GM23248 (cell line): ENCODE measurements at places on chromosomes 3 and 15. TPM values are rescaled to one million over a fixed set of nuclear protein-coding genes. Genes with fewer than 3 reads are reported as not detected.

DNA sequence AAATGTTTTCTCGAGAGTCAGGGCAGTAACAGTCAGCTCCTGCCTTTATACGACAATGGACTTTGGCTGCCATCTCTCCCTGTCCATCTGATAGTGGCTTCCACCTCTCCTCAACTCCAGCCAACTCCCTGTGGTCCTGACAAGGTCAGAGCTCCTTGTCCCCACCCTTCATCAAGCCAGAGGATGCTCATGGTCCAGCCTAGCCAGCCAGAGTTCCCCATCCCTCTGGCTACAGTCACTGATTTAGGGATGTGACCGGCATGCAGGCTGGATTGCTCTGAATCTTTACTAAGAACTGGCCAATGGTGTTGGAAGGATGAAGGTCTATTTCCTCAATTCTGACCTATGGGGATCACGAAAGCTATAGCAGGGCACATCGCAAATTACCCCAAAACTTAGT is 156.1 kb downstream of the OR4M2 start:
- no peak for DNase-seq

DNA sequence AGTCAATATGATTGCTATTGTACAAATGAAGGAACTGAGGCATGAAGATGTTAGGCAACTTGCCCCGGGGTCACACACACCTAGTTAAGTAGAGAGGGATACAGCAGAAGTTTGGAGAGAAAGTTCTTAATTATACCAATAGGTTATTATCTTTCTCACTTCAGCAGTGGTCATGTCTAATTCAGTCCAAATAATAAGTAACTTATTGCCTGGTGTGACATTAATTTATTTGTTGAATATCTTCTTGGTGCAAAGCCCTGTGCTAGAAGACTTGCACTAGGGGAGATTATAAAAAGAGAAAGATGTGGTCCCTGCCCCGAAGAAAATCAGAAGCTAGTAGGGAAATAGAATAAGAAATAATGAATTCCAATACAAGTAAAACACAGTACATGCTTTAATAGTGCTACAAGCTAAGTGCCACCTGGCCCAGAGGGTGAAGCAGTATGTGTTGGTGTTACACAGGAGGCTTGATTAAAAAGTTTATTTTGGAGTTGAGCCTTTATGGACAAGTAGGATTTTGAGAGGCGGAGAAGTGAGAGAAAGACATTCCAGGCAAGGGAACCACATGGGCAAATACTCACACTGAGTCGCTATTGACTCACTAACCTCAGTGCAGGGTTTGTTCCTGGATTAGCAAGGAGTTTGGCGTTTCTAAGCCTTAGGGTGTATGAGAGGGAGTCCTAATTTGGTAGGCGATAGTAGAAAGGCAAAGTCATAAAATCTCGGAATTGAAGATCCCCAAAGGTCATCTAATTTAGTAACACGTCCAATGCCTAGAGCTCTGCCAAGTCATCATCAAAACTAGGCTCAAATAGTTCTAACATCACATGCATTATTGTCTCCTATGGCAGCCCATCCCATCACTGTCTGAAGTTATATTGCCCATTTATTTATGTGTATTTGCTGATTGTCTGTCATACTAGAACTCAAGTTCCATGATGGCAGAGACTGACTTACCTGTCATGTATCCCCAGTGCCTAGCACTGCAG is 19.2 kb upstream of the GSK3B start:
- peak; percentile 93 for DNase-seq

- no peak for DNase-seq
Measured at GRCh38 chr3:132488151-132488550, 70.8 kb downstream of the DNAJC13 start.

DNA sequence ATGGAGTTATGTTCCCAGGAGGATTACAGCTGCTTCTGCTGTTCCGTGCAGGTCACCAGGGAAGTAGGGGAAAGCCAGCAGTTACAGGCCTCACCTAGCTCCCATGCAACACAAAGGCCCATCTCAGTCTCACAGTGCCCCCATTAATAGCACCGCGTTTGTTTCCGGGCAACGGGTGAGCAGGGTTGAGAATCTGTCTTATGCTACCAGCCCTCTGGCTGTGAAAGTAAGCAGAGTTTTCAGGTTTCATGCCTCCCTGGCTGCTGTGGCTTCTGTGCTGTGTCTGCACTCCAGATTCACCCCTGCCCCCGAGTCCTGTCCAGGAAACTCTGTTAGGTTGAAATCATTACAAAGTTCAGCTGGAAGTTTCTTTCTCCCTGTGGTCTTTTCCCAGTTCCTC is 254.4 kb upstream of the GPR149 start:
- no peak for DNase-seq

- peak; percentile 30 for DNase-seq
Measured at GRCh38 chr3:43523454-43524053, 98.3 kb downstream of the ANO10 start.

GRCh38 chr3:12303534-12303933 is 14.7 kb downstream of the PPARG start:
- peak; percentile 95 for DNase-seq

- DNase-seq: peak; percentile 77
Measured at GRCh38 chr3:46903341-46904302, 26.1 kb downstream of the PTH1R start.

DNA sequence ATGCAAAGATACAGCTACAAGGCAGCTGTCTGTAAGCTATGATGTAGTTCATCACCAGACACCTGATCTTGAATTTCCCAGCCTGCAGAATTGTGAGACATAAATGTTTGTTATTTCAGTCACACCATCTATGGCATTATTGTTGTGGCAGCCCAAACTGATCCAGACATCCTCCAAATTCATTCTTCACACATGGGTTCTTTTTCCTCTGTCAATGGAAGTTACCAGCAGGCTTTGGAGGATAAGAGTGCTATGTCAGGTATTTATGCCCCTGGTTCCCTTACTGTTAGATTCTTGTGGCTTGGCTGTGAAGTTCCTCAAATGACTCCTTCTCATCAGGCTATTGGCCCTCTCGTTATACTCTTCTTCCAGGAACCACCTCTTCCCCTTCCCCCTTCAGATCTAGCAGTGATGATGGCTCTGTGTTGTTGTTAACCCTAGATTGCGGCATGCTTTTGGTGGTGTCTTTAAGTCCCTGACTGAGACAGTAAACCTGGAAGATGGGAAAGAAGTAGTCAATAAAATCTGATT is 91.0 kb upstream of the CHMP2B start:
- no peak for DNase-seq

GRCh38 chr3:76063019-76063418 is 277.7 kb upstream of the ZNF717 start:
- peak; percentile 77 for DNase-seq

- DNase-seq: peak; percentile 85
Measured at GRCh38 chr15:78093242-78094020, 1.1 kb downstream of the SH2D7 start.

- no peak for DNase-seq
Measured at GRCh38 chr3:114762144-114762543, 384.9 kb downstream of the ZBTB20 start.

GRCh38 chr3:30324587-30324986 is 281.8 kb upstream of the TGFBR2 start:
- no peak for DNase-seq

GRCh38 chr3:30299674-30300385 is 306.6 kb upstream of the TGFBR2 start:
- DNase-seq: no peak

- DNase-seq: peak; percentile 68
Measured at GRCh38 chr3:113132571-113132996, 78.8 kb upstream of the BOC start.

DNA sequence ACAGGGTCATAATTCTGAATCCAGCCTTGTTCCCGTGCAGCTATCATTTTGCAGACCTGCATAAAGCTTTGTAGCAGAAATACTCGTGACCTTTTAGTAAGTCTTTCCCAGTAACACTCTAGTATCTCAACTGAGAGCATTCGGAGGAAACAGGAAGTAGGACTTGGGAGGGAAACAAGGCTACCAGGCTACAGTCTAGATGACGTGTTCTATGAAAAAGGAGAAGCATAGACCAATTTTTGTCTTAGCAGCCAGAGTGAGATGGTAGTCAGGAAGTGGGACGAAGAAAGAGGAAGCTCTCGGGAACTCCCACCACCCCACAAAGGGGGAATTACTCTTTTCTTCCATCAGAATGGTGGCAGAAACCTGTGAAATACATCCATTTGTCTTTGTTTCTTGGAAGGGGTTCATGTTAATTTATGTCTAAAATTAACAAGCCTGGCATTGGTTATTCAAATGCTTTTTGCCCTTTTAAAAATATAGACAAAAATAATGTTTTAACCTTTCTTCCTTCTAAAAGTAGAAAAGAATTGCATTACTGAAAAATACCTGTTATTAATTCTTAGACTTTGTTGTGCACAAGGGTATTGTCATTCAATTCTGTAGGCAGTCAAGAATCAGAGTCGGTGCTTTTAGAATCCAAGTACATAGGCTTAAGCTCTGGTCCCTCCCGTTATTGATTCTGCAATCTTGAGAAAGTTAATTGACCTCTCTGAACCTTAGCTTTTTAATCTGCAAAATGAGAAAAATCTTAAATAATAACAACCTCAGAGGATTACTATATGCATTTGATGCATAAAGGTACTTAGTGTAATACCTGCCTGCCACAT is 1.6 kb upstream of the SUCNR1 start:
- DNase-seq: no peak

- peak; percentile 42 for DNase-seq
Measured at GRCh38 chr15:39376371-39376909, 204.4 kb upstream of the THBS1 start.

- DNase-seq: peak; percentile 71
Measured at GRCh38 chr15:68431037-68431791, 749 bp downstream of the ITGA11 start.

DNA sequence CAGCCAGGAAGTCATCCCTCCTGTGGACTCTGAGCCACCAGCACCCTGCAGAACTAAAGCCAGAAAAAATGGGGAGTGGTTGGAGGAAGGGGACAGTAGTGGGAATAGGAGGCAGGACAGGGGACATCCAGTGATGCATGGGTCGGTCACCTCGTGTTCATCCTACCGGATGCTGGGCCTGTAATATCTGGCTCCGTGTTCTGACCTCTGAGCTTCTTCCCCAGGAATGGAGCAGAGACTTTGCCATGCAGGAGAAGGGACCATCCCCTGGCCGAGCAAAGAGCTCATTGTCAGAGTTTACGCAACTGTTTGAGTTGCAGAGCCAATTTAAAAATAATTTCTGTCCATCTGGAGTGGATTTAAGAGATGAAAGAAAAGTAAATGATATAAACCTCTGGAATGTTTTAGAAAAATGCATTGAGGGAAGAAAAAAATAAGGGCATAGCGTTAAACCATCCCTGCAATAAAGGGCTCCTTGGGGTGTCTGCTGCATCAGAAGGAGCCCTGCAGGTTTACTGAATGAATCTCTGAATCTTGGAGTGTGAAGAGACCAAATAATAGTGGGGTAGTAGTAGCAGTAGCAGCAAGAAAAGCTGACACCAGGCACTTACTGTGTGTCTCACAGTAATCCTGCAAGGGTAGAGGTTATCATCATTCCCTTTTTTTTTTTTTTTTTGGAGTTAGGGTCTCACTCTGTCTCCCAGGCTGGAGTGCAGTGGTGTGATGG is 70.9 kb downstream of the AAGAB start:
- DNase-seq: peak; percentile 89

- DNase-seq: no peak
Measured at GRCh38 chr3:4063916-4064574, 239.1 kb upstream of the SETMAR start.

DNA sequence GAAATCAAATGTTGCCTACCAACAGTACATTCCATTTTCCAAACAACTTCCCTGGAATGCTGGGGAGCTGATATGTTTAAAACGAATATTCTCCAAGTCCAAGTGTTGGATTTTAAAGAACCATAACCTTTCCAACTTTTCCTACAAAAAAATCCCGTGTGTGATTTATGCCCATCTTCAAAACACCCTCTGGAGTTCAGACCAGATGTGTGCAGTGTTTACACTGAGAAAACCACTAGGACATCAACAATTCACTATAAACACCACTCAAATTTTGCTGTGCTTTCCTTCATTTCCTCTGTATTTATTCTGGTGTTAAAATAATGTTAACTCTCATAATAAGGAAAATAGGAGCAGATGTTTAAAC is 2.4 kb downstream of the VGLL4 start:
- peak; percentile 53 for DNase-seq

DNA sequence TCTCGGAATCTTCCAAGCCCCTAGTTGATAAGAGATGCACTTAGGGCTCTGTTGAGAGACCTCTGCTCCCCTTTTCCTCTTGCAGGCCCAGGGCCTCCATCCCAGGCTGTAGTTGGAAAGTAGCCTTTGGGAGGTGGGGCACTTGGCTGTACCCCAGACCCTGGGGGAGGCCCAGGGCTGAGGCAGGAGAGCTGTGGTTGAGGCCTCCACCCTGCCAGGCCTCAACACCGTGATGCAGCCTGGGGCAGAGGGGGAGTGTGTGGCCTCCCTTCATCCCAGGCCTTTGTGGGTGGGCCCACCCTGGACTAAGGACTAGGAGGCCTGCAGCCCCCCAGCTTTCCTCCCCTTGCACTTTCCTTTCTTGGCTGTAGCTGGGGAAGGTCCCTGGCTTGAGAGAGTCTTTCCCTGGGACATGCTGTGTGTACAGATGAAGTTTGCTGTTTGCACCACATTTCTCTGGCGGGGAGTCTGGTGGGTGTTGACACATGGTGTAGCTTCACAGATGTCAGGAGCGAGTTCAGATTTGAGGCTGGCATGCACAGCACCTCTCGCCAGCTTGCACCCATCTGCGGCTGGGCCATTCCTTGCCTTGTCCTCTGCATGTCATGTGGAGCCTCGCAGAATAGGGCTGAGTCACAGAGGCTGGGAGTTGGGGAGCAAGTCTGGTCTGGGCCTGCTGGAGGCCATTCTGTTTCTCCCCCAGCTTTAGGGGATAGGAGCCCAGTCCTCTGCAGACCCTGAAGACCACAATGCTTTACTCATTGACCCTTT is 13.7 kb downstream of the PLEKHO2 start:
- peak; percentile 76 for DNase-seq

GRCh38 chr3:66719796-66720356 is 219.1 kb upstream of the LRIG1 start:
- DNase-seq: no peak

- DNase-seq: no peak
Measured at GRCh38 chr3:58535531-58536500, 1.2 kb downstream of the ACOX2 start.

- no peak for DNase-seq
Measured at GRCh38 chr3:124517306-124517705, 212.9 kb upstream of the UMPS start.

GRCh38 chr3:184154885-184155643 is at the start of gene DVL3:
Gene DVL3 (plus strand): TSS chr3:184155377. CDS start chr3:184155636, 259 bp downstream.
- peak; percentile 75 for DNase-seq

PCSK6 gene
- 0.19 and 0.38 TPM in 2 replicates for polyA plus RNA-seq

ACP3 gene
- 1.1 and 1.7 TPM in 2 replicates for polyA plus RNA-seq

ALG1L2 gene
- polyA plus RNA-seq: 0.49 and 0.63 TPM in 2 replicates

LMCD1 gene
- polyA plus RNA-seq: 187 and 189 TPM in 2 replicates

SLC24A5 gene
- polyA plus RNA-seq: not detected in 2 replicates

SCN5A gene
- not detected in 2 replicates for polyA plus RNA-seq

ATR gene
- polyA plus RNA-seq: 14.6 and 15.1 TPM in 2 replicates

CP gene
- polyA plus RNA-seq: not detected in 2 replicates

SH2D7 gene
- polyA plus RNA-seq: not detected in 2 replicates

MNS1 gene
- polyA plus RNA-seq: 3.6 and 4.2 TPM in 2 replicates

UBE2E1 gene
- 9.0 and 10.1 TPM in 2 replicates for polyA plus RNA-seq

PROK2 gene
- not detected in 2 replicates for polyA plus RNA-seq

PCOLCE2 gene
- 45.4 and 48.5 TPM in 2 replicates for polyA plus RNA-seq

LRRK1 gene
- polyA plus RNA-seq: 5.9 and 6.4 TPM in 2 replicates

FURIN gene
- polyA plus RNA-seq: 13.0 and 13.9 TPM in 2 replicates

CORO2B gene
- polyA plus RNA-seq: 2.7 and 3.7 TPM in 2 replicates
